ENCODE measurements at places on chromosomes 5 and 9.

DNA sequence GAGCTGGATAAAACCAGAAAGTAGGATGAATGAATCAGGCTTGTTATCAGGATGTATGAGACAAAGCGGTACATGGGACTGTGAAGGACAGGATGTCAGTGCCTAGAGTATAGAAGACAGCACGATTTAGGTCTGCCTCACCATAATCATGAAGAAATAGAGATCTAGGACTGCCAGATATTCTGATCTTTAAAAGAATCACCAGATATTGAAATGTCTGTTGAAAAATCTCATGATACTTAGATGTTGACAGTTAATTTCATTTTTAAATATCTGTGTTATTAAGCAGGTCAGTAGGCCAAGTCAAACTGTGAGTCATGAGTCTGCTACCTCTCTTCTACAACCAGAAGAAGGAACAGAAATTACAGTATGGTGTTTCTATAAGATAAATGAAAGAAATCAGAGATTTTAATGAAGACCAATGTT, 65.0 kb downstream of the ST8SIA4 start:
- no peak for DNase-seq

GRCh38 chr5:176704355-176704754, 57.1 kb downstream of the TSPAN17 start:
- no peak for DNase-seq

DNA sequence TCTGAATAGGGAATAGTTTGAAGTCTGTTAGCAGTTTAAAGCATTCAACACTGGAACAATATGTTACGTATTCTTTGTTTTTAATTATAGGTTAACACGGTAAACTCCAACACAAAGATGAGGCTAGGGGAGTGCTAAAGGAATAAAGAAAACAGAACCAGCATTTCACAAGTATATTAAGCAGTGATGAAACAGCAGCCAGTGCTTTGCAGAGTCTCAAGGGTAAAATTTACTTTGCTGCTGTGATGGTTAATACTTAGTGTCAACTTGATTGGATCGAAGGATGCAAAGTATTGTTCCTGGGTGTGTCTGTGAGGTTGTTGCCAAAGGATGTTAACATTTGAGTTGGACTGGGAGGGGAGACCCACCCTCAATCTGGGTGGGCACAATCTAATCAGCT, 30.0 kb upstream of the GSN start:
- no peak for DNase-seq

DNA sequence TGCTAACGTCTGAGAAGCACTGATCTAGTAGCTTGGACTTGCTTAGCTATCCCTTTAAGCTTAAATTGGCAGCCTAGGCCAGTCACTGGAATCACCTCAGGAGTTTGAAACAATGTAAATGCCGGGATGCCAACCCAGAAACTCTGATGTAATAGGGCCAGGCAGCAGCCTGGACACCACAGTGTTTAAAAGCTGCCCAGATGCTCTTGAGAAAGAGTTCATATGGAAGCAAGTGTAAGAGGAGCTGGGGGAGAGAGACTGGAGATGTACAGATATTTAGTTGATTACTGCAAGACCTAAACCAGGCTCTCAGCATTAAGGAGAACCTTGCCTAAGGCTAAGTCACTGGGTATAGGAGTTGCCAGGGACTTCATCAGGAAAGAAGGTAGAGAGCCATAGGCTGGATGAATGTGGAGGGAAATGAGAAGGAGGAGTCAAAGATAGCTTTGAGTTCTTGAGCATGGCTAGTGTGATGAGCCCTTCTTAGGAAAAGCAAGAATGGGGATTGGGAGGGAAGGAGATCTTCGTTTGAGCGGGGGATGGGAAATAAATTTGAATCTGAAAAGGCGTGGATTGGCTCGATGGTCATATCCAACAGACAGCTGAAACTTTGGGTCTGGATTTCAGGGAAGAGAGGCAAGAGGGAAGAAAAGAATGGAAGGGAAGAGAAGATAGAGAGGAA, 392.9 kb upstream of the WWC1 start:
- no peak for DNase-seq

DNA sequence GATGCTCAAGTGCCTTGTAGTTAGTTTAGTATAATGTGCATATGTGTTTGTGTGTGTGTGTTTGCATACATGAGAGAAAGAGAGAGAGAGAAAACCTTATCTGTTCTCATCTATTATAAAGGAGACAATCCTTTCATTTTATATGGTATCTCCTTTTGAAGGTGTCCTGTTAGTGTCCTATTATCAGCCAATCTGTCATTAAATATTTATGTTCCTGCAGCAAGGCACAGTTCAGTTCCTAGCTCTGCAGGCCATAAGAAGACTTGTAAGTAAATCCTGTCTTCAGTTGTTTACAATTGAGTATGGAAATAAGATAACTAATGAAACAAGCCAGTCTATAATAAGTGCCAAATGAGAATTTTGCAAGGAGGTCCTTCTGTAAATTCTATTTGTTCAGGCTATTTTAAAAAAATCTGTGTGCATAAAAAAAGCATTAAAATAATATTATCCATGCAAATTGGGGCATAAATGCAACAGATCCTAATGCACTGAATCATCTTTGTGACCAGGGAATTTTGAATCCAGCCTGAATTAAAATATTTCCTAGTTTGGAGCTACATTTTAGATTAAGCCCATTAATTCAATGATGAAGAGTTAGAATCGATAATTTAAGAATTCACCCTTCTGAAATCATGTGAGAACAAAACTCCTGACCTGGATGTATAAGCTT, 18.1 kb downstream of the MAP1B start:
- no peak for DNase-seq

DNA sequence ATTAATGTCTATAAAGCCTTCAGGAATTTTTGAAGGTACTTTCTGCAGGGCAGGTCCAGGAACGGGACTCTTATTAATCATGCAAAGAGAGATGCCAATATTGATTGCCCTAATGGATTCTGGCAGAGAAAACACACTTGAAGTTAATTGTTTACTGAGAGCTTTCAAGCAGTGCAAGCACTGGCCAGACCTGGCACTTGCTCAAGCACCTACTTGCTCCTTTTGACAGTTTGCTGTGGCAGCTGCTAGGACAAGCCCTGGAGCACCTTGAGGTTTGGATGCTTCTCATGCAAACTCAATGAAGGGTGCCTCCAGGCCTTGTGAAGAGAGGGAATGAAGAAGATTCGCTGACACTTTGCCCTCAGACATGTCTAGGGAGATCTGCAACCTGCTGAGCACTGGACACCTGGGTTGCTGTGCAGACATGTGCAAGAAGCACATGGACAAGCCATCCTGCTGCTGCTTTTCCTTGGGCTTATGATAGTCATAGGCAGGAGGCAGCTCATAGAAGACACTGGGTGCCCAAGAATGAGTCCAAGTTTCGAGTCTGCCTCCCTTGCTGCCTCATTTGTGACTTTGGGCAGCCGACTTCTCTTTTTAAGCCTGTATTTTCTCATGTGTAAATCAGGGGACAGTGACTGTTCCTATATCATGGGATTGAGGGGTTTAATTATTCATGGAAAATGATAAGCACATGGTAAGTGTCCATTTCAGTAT, 88.8 kb upstream of the EQTN start:
- DNase-seq, result no peak

- DNase-seq, result no peak
Observed at GRCh38 chr5:109324931-109325330, 84.8 kb downstream of the PJA2 start.

DNA sequence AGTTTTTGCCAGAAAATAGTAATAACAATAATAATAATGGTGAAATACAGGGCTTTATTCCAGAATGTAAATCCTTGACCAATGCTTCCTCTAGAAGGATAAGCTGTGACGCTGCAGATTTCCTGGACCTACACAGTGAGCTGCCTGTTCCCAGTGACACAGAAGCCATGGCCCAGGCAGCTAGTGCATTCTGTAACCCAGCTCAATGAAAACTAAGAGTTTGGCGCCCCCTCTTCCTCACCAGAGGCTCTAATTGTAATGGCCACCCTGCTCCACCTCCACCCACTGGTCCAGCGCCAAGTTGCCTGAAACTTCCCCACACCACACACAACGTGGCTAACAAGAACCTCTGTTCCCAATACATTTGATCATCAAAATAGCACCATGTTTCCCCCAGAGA, 248.1 kb downstream of the CETN3 start:
- no peak for DNase-seq

DNA sequence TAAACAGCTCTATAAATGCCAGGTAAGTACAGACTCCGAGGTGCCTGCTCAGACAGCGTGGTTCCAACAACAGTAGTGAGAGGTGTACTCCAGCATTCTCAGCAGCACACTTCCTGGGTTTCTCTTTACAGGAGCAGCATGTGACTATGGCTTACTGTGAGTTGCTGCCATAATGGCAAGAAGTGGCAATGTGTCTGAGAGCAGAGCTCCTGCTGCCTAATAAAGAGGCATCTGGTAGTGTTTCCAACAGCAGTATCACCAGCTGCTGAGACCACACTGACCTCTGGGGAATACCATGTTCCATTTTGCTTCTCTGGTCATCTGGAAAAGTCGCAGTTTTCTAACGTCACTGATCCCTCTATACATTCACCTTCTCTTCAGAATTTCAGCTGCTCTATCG, 398.2 kb downstream of the SLCO4C1 start:
- DNase-seq, result no peak

DNA sequence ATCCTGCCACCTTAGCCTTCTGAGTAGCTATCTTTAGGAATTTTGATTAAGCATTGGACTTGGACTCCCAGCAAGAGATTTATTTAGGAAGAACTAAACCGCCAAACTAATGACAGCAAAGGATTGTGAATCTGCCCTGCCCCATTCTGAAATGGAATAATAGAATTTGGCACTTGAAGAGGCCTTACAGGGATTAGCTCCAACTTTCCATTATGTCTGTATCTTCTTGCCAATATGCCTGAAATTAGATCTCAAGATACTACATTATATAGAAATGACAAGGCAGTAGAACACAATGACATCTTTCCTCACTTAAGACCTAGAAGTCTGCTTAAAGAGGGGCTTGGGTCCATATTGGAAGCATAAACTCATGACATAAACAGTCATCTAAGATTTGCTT, 77.0 kb upstream of the DPYSL3 start:
- no peak for DNase-seq

DNA sequence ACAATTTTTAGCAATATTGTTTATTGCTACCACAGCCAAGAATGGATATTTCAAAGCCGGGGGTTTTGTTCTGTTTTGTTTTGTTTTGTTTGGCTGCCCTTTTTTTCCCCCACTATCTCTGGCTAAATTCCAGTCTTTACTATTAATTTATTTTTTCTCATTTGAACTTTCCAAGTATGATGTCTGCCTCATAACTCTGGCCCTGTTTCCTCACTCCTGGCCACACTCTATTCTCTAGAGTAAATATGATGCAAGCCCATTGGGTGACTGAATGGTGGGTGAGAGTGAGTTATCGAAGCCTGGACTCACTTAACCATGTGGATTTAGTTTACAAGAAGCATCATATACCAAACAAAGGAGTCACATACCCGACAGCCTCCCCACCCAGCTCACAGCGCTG, 41.9 kb downstream of the WDR36 start:
- no peak for DNase-seq

DNA sequence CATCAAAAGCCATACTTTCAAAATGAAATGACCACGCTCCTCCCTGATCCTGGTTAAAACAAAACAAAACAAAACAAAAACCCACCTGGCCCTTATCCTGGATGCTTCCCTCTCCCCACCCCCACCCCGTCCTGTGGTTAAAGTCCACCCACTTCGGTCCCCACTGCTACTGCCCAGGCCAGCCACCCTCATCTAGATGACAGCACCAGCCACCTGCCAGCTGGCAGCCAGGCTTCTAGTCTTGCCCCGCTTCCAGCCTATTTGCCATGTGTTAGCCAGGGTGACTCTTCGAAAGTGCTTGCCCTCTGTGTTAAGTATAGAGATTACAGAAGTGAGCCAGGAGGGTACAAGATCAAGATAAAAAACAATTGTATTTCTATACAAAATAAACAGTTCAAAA, 27.5 kb upstream of the NCS1 start:
- no peak for DNase-seq

DNA sequence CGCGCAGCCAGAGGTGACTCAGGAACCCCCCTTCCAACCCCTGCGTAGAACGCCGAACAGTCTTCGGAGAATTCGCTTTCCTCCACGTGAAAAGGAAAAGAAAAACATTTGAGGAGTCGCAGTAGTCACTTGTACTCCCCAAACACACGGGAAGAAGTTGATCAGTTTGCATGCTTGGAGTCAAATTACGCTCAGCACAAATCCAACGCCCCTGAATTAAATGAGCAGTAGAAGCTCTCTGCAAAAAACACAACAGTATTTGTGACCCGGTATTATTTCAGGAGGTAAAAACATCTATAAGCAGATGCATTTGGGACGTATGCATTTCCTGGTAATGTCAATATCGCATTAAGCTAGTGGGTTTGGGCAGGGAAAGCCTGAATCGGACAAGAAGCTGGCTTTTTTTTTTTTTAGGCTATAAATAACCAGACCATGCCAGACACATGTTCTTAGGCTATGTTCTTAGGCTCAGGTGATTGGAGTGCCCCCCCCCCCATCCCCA, 854 bp upstream of the ARL15 start:
- peak; percentile 13 for DNase-seq

DNA sequence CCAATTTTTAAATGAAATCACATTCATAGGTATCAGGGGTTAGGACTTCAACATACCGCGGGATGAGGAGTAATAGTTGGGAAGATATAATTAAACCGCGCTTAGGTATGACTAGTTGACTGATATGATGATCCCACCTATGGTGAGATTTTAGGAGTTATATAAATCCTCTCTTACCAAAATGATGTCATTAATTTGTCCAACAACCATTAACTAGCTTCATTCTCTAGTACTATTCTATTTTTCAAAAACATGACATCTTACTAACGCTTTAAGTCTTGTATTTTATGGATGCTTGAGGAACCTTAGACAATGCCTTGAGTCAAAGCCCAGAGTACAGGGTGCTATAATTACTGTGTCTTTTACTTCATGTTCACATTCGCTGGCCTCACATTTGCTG, 59.6 kb upstream of the PIK3R1 start:
- DNase-seq, result no peak

DNA sequence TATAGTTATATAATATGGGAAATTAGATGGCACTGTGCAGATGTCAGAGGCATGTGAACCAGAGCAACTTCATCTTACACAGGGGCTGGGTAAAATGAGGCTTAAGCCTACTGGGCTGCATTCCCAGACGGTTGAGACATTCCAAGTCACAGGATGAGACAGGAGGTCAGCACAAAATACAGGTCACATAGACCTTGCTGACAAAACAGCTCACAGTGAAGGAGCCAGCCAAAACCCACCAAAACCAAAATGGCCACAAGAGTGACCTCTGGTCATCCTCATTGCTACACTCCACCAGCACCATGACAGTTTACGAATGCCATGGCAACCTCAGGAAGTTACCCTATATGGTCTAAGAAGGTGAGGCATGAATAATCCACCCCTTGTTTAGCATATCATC, 479.4 kb downstream of the TLR4 start:
- DNase-seq, result no peak

GRCh38 chr9:136965771-136966484, 11.4 kb upstream of the PTGDS start:
- DNase-seq, result peak; percentile 72

Data from CD4-positive, alpha-beta T cell treated with Interleukin-12 subunit alpha and Interleukin-12 subunit beta, for 1 hour (primary cell).